ENCODE measurements at places on chromosomes 16 and 17.

GRCh38 chr17:61756561-61756960, 106.8 kb downstream of the BRIP1 start:
- no peak for DNase-seq

GRCh38 chr16:17747081-17747756, 276.5 kb upstream of the XYLT1 start:
- no peak for DNase-seq

DNA sequence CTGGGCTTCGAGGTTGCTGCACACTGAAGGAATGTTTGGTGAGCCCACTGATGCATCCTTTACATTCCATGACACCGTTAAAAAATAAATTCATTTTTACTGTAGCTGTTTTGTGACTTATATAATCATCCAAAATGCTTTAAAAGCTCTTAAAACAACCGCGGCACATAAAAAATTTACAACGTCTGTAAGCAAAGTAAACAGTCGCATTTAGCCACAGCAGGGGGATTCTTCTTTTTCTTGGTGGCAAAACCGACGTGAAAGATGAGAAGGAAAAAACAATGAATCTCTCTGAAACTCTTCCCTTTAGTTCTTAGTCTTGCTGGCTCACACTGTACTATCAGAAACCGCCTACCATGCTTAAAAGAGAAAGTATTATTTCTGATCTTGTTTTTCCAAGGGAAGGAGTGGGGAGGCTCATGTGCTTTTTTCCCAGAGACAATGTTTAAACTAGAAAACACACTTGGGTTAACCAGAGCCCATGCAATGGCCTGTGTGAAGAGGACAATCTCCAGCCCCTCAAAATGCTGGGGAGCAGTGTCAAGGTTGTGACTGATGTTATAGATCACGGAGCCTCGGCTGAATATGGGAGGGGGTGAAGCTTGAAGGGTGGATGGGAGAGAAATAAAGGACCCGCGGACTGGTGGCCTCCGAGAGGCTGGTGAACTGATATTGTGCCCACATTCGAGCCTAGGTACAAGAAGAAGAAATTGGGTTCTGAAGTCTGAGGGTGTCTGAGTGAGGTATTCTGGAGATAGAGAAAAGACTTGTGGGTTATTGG, 91.1 kb downstream of the IRF8 start:
- DNase-seq, result no peak

DNA sequence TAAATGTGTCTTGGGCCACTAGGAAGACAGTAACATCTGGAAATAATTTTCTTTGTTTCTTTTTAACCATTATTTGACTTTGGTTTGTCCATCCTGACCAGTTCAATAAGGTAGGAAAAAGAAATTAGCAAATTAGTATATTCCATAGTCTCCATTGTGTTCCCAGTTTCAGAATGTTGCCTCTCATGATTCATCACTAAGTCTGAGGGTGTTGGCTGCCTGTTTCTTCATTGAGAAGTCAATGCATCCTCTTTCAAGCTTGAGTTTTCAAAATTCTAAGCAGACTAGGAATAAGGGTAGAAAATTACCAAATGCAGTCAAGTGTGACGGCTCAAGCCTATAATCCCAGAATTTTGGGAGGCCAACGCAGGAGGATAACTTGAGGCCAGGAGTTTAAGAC, 41.9 kb downstream of the ZFHX3 start:
- no peak for DNase-seq

DNA sequence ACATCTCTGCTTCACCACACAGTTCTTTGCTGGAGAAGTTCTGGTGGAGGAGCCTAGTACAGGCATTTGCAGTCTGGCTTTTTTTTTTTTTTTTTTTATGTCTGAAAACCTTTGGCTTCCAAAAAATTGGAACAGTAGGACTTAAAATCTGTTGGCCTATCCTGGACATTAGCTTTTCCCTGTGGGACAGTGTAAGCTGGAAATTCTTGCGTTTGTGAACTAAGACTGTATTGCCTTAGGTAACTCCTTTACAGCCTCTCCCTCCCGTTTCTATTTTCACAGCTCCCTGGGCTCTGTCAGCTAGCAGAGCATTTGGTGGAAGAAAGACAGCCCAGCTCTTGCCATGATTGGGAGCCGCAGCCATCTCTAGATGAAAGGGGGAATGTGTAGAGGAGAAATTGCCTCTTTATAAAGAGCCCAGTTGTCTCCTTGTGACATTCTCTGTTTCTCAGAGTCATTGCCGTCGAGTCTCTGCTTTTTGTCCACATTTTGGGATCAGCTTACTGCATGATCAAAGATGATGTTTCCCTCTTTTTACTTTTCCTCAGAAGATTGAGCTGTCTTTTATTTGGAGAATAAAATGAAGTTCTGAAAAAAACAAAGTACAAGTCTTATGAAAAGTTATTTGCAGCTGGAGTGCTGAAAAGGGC, 227.5 kb downstream of the SPECC1 start:
- no peak for DNase-seq

GRCh38 chr16:27725236-27726000, 175.5 kb downstream of the KATNIP start:
- no peak for DNase-seq

GRCh38 chr16:21650521-21650920, 1.9 kb downstream of the IGSF6 start:
- DNase-seq, result no peak
